ENCODE measurements at places on chromosomes 7 and 10. TPM values are rescaled to one million over a fixed set of nuclear protein-coding genes. Genes with fewer than 3 reads are reported as not detected.
A peak's percentile ranks its signal among the peaks of the same experiment; 100 is the strongest.

DNA sequence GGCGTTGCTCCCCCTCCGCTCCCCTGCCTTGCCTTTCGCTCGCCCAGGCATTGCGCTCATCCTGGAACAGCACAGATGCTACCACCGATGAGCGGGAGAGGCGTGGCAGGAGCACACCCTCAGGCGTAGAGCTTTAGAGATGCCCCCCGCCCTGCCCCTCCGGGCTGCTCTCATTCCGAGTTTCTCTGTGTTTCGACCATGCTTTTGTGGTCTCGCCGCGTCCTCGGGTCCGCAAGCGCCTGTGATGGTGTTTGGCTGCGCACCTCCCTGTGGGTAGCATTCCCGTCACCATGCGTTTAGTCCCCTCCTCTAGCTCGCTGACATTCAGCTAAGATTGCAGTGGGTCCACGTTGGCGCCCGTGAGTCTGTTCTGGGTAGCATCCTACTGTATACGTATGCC, 18.7 kb downstream of the NOM1 start:
- DNase-seq: no peak

DNA sequence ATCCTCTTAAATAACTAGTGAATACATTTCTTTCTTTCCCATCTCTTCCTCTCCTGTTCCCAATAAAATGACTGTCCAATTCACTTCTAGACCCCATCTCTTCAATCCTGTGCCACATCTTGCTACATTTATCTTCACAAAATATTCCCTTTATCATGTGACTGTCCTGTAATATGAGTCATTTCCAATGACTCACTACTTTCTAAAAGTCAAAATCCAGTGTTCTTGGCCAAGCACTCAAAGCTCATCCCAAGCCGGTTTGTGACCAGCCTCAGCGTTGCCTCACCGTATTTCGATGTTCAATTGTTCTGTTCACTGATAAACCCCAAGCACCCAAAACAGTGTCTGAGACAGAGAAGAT, 104.7 kb downstream of the PARD3 start:
- no peak for DNase-seq

DNA sequence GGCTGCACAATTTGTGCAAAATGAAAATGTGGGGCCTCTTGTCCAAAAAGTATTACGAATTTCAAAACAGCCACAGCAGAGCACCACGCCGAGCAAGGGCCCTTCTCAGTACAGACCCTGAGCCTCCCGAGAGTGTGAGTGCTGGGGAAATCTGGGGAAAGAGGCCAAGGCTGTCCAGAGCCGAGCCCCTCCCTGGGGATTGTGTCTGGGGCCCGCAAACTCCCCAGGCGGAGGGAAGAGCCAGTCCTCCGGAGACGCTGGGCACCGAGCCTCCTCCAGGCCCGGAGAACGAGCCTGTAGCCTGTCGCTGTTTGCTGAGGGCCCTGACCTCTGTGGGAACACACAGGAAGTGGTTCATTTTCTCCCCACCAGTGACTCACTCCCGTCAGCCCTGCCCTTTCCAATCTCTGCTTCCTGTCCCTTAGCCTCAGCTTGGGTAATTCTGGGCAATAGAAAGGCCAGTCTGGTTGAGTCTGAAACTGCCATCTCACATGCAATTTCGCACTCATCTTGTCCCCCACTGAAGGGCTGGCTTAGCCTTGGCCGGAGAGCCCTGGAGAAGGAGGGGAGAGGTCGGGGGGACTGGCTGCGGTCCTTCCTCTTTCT, 19.5 kb upstream of the GNA12 start:
- DNase-seq: peak; percentile 72

GRCh38 chr7:137873979-137874777, 27.4 kb upstream of the DGKI start:
- no peak for DNase-seq

DNA sequence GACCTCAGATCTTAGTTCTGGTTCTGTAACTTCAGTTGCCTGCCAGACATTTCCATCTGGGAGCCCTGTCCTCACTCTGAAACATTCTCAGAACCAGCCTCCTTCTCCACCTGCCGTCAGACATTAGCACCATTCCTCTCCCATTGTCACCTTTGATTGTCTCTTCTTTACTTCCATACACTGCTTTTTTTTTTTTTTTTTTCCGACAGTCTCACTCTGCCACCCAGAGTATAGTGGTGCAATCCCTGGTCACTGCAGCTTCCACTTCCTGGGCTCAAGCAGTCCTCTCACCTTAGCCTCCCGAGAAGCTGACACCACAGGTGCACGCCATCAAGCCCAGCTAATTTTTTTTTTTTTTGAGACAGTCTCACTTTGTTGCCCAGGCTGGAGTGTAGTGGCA, 21.1 kb upstream of the HIPK2 start:
- no peak for DNase-seq

- DNase-seq: peak; percentile 51
Observed at GRCh38 chr7:105656922-105657521, 75.7 kb upstream of the EFCAB10 start.

GRCh38 chr10:88896372-88896993, 16.4 kb downstream of the STAMBPL1 start:
- DNase-seq: peak; percentile 63

The NEUROD6 gene
- not detected for total RNA-seq

The POLR2J gene
- 5.4 TPM for total RNA-seq

Data from transverse colon (tissue), 4 donors.